ENCODE measurements at places on chromosomes 5 and 9.

- no peak for DNase-seq
These were observed 86.1 kb downstream of the SH3TC2 start for GRCh38 chr5:148976569-148977381.

DNA sequence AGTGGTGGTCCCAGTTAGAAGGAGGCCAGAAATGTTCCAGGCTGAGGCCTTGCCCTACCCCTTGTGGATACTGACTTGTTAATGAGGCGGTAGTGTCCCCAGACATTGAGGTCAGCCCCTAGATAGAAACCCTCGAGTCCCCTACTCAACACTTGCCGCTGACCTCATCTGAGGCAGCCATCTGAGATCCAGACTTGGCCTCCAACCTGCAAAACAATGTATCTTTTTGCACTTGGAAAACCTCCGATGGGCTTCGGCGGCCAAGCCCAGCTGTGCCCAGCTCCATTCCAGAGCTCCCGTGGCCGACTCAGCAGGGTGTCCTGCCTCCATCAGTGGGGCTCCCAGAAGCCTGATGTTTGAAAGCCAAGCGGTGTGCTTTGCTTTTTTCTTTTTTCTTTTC lies 122.1 kb downstream of the WNK2 start:
- DNase-seq = no peak

- DNase-seq = peak; percentile 2
These were observed 16.9 kb upstream of the PLCXD3 start for GRCh38 chr5:41527201-41527779.

DNA sequence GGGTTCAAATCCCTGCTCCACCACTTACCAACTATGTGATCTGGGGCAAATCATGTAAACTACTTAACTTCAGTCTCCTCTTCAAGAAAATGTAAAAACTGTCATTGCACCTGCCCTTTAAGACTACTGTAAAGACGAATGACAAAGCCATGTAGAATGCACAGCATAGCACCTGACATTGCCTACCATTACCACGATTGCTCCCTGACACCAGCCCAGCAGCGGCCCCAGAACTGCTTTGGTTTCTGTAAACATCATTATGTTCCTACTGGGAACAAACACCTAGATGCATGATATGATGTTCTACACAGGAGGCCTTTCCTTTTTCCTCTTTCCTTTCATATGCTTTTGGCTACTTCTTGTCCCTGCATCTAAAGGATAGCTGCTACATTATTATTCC lies 23.1 kb upstream of the PLPP6 start:
- DNase-seq = no peak

DNA sequence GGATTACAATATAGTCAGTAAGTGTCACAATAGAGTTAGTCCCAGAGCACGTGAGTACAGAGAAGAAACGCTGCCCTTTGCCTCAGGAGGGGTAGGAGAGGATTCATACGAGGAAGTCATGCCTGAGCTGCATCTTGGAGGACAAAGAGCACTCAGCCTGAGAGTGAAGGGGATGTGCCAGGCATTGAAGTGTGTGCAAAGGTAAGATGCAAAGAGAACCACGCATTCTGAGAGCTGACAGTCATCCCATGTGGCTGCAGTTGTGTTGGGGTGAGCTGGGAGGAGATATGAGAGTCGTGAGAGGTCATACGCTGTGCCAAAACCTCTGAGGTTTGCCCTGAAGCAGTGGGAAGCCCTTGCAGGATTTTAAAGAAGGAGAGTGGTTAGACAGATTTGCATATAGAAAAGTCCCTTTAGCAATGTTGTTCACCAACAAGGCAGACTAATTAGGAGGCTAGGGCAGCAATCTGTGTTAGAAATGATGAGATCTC lies 97.5 kb downstream of the PIP5K1B start:
- DNase-seq = no peak

GRCh38 chr5:41629897-41630296 lies 119.5 kb upstream of the PLCXD3 start:
- DNase-seq = no peak

- no peak for DNase-seq
These were observed 48.2 kb downstream of the CXXC5 start for GRCh38 chr5:139696167-139696893.

DNA sequence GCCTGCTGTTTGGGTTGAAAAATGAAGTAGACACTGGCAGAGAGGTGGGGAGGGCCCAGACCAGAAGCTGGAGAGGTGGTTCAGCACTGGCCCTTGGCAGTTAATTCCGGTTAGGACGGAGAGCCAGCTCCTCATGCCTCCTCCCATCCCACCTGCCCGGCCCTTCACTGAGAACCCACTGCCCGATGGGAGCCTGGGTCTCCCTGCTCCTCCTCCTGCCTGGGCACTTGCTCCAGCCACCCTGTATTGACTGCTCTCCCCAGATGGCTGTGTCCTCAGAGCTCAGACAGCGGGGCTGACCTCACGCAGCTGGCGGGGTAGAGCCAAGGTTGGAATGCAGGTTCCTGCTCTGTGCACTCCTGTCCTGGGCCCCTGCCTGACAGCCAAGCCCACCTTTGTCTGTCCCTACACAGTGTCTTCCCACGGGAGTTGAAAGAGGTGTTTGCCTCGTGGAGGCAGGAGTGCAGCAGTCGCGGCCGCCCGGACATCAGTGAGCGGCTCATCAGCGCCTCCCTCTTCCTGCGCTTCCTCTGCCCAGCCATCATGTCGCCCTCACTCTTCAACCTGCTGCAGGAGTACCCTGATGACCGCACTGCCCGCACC lies 114.7 kb downstream of the DAB2IP start:
- DNase-seq = no peak

DNA sequence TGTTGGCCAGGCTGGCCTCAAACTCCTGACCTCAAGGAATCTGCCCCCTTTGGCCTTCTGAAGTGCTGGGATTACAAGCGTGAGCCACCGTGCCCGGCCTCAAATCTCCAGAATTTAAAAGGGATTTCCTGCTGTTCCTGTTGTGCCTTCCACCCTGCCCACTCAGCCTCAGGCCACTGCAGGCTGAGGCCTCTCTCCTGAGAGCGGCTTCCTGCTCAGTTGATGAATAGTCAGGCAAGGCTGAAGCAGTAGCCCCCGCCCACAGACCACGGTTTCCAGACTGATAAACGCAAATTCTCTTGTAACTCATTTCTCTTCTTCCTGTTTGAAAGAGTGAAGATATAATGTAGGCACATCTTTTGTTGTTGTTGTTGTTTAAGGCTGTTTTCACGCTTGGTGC lies 127.0 kb upstream of the PLCXD3 start:
- no peak for DNase-seq

GRCh38 chr9:95644377-95644776 lies 127.6 kb upstream of the PTCH1 start:
- no peak for DNase-seq

GRCh38 chr5:123809594-123810221 lies 297.7 kb downstream of the CSNK1G3 start:
- no peak for DNase-seq

GRCh38 chr9:82132024-82132423 lies 143.5 kb downstream of the SPATA31D1 start:
- no peak for DNase-seq

- DNase-seq = peak; percentile 71
These were observed 175.1 kb upstream of the OTULINL start for GRCh38 chr5:14406554-14406849.

DNA sequence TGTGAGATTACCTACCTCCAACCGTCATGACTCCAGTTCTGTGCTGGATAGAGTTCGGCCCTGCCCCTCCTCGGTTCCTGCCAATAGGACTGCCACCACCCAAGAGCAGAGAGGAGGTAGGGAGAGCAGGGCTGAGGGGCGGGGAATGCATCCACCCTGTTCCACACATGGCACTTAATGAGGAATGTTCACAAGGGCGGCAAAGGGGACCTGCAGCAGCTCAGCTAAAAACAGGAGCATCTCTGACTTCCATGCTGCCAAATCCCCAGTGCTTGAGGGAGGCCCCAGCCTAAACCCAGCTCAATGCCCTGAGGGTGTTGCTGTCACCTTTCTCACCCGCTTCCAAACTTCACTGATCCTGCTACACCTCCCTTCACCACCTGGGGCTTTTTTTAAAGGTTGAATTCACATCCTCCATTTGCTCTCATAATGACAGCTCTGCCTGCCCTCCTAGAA lies 7.8 kb upstream of the DELE1 start:
- no peak for DNase-seq

DNA sequence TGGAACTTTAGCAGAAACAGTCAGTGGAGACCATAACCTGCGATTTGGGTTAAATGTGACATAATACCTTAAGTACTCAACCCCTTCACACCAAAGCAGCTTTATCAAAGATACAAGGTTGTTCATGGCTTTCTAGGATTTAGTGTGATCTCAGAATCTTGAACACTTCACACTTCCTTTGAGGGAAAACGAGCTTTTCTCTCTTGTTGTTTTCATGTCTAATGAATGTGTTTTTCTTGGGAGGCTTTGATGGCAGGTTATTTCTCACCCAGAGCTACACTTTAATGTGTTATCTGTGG lies 437.0 kb downstream of the TMEM232 start:
- no peak for DNase-seq

GRCh38 chr5:33270671-33271070 lies 170.1 kb upstream of the TARS1 start:
- DNase-seq = no peak

GRCh38 chr9:136597141-136597885 lies 51.5 kb upstream of the NOTCH1 start:
- no peak for DNase-seq

DNA sequence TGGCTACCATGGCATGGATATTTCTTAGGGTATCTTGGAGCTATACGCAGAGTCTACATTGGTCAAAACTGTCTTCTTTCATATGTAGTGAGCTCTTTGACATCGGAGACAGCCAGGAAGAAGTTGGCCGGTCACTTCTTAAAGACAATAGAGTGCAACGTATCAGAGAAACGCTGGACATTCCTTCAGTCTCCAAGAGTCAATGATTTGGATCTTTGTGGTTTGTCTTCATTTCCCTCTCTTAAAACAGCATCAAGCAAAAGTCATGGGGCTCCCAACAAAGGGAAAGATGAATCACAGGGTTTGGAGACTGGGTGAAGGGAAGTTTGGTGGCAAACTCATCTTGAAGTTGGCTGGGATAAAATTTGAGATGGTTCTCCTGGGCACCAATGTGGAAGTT lies 320.1 kb downstream of the AGTPBP1 start:
- DNase-seq = no peak

DNA sequence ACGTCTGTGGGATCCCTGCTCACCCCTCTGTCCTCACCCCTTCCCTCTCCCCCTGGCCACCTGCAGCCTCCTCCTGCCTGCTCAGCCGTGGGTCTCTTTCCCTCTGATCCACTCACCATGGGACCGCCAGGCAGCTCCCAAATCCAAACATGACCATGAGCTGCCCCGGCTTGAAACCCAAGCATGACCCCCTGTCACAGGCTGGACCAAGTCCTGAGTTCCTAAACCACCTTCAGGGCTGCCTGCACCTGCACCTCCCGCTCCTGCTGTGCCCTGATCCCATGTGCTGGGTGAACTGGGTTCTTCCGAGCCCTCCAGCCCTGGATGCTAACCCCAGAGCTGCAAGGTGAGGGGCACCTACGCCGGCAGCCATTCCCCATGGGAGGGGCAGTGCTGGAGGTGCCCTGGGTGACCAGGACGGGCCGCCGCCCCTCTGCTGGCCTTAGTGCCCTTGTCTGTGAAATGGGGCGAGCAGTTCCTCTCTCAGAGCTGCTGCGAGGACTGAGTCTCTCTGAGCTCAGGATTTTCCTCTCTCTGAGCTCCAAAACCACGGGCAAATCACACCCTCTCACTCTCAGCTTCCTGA lies 149.6 kb downstream of the GAPVD1 start:
- no peak for DNase-seq

- DNase-seq = no peak
These were observed 54.3 kb downstream of the TSTD2 start for GRCh38 chr9:97578846-97579245.

DNA sequence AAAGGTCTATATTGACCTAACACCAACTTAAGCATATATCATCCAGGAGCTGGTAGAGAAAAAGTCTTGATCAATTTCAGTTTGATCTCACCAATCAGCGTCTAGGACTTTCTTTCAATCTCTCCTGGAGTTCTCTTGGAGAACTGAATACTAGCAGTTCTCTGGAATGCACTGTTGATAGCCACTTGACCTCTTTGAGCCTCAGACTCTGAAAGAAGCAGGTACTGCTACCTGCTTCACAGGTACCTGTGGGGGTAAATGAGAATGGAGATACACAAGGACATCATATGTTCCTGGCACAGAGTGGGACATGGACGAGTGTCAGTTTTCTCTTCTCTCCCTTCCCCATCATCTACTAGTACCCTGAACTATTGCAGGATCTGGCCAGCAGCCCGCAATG lies 16.0 kb downstream of the CMYA5 start:
- DNase-seq = no peak

DNA sequence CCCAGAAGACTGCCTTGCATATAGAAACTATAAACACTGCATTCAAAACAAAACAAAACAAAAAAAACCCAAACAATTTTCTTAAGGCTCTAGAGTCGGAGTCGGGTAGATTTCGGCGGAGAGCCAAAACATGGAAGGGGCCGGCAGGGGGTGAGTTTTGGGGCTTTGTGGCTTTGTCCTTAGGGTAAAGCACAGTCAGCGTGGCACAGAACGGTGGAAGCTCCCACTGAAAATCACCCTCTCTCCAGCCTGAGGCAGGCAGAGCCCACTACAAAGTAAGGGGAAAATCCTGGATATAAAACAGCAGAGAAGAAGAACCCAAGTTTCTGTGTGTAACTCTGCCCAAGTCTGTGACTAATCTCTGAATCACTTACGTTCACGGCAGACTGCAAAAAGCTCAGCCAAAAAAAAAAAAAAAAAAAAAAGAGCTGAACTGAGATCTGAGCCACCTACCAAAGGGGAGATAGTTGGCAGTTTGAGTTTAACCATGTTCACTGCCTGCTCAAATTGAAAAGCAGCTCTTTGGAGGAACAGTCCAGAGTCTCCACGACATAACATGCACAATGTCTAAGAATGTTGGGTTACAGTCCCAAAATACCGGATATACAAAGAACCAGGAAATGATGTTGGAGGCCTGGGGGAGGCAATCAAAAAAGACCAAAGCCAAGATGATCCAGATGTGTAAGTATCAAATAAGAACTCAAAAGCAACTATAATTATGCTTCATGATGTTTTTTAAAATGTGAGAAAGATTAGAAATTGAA lies 26.6 kb upstream of the OR2K2 start:
- peak; percentile 13 for DNase-seq

DNA sequence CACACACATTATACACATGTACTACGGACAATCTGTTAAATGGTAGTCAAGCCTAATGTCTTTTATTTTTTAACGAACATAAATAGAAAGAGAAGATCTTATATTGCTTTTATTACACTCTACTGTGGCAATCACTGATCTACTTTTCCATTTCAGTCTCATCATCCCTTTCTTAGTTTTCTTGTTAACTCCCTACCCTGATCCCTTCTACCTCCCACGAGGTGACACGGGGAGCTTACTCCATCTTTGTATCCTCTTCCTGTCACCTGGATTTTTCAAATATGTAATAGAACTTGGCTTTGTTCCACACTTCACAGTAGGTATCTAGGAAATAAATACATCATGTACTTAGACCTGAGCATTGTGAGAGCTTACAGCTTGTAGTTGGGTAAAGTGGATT lies 211.0 kb downstream of the PIK3R1 start:
- no peak for DNase-seq
